Bone marrow (tissue), 2 donors: ENCODE measurements at places on chromosomes 2 and 18.
A peak's percentile ranks its signal among the peaks of the same experiment; 100 is the strongest.

DNA sequence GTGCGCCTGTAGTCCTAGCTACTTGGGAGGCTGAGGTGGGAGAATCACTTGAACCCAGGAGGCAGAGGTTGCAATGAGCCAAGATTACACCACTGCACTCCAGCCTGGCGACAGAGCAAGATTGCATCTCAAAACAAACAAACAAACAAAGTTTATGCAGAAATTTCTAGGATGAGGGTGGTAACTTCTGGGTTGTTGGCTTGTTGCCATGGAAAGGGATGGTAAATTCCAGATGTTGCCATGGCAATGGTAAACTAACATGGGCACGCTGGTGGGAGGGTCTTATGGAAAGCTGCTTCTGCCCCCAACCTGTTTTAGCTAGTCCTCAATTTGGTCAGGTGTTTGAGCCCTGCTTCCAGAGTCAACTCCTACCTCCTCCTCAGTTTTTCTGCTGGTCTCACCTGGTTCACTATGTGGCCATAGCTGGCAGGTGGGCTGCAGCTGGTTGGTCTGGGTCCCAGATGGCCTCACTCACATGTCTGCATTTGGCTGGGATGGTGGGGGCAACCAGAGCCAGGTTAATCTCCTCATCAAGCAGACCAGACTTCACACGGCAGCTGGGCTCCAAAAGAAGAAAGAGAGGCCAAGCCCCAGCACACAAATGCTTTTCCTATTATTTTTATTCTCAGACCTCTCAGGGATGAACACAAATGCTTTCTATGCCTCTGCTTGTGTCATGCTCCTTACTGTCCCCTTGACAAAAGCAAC is 26.6 kb upstream of the TEX44 start:
- DNase-seq, result no peak

GRCh38 chr2:33806041-33806440 is 206.9 kb upstream of the FAM98A start:
- DNase-seq, result no peak

- no peak for DNase-seq
Measured at GRCh38 chr2:159042115-159042850, 73.8 kb downstream of the TANC1 start.

- no peak for DNase-seq
Measured at GRCh38 chr2:15647622-15648590, 56.2 kb downstream of the DDX1 start.

DNA sequence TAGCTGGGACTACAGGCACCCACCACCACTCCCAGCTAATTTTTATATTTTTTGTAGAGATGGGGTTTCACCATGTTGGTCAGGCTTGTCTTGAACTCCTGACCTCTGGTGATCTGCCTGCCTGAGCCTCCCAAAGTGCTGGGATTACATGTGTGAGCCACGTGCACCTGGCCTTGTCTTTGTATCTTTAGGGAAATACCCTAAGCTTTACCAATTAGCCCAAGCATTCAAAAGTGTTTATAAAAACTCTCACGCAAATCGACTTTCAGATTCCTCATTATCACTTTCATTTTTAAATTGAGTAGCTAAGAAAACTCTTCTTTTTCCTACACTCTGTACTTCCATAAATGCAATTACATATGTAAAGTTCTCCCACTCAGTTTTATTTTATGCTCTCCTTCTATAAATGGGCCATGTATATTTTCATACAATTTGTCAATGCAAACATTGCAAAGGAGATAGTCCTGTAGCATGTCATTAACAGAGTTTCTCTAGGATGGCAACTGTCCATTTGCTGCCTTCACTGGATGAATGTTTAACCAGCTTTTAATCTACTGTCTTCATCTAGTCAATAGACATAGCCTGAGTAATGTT is 326.2 kb upstream of the LRATD1 start:
- DNase-seq, result no peak

DNA sequence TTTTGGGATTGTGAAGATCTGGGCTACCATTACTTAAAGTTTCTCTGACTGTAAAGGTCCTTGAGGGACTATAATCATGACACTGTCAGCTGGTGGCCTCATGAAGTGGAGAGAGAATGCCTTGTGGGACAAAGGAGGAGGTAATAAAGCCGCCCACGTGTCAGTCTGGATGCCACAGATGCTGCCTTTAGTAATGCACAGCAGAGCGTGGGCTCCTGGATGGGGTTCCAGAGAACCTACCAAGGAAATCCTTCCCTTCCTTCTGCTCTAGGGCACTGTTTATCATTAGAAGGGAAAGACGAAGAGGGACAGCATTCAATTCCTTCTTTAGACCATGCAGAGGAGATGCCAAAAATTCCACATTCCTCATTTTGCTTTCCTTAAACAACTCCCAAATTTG is 63.5 kb downstream of the COL5A2 start:
- no peak for DNase-seq

GRCh38 chr2:204027091-204027490 is 90.5 kb downstream of the ICOS start:
- peak; percentile 15 for DNase-seq

DNA sequence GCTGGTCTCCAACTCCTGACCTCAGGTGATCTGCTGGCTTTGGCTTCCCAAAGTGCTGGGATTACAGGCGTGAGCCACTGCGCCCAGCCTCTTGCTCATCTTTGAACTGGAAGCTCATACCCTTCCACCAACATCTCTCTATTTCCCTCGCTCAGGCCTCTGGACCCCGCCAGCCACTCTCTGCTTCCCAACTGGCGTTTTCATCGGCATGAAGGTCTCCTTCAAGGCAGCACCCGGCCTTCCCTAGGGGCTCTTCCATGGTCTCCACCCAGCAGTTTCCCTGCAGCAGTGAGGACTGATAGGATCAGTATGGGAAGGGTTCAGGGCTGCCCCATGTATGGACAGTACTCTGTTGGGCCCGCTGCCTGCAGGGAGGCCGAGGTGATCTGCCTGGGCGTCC is 65.8 kb upstream of the HS6ST1 start:
- no peak for DNase-seq

DNA sequence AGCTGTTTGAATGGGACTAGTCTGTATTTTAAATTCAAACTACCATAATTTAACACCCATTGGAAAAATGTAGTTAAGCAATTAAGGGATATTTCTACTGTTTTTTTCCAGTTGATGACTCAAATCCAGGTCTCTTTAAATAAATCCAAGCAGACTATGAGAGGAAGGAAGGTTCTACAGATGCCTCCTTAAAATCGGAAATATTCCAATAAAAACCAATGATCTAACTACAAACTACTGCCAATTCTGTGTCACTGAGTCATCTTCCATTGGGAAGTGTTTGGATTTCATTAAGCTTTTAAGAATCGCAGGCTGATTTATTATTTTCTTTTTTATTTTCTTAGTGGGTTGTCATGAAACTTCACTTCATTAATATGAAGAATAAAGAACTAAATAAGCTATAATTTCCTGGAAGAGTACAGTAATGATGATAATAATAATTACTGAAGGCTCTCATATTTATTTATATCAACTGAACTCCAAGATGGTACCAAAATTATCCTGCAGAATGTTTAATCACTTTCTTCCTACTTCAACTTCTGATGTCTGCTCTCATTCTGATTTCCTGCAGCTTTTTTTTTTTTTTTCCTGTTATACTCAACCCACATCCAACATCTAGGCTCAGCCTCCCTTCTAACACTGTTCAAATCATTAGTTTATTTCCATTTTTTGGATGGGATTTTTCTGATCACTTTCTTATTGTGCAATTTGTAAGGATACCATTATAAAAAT is 166.3 kb upstream of the FN1 start:
- no peak for DNase-seq

GRCh38 chr2:211793690-211794089 is 744.9 kb downstream of the ERBB4 start:
- no peak for DNase-seq

DNA sequence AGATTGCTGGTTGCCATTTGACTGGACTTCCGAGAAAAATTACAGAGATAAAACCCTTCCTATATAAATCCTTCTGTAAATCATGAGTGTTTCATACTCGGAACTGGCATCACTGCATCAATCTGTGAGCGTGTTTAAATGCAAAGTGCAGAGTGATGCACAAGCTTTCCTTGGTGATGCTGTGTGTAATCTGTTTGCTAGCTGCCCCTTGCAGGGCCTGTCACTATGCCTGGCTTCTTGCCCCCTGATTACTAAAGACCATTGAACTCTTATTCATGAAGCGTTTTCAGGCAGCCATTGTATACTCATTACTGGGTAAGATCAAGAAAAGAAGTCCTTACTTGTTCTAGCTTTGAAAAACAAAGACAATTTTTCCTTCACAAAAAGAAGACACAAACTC is 266.9 kb upstream of the FANCL start:
- DNase-seq, result no peak

GRCh38 chr18:44924785-44925499 is 244.3 kb downstream of the SETBP1 start:
- DNase-seq, result no peak

- DNase-seq, result no peak
Measured at GRCh38 chr18:55018602-55019001, 59.3 kb upstream of the CCDC68 start.

GRCh38 chr18:3044931-3045698 is 32.2 kb upstream of the LPIN2 start:
- DNase-seq, result peak; percentile 44

GRCh38 chr2:3581367-3582262 is 6.6 kb downstream of the RPS7 start:
- no peak for DNase-seq

- no peak for DNase-seq
Measured at GRCh38 chr18:12645751-12646203, 12.1 kb downstream of the SPIRE1 start.

GRCh38 chr2:131590896-131591295 is 63.2 kb downstream of the CCDC74A start:
- no peak for DNase-seq

GRCh38 chr2:74097574-74097973 is 50.1 kb downstream of the BOLA3 start:
- DNase-seq, result no peak

DNA sequence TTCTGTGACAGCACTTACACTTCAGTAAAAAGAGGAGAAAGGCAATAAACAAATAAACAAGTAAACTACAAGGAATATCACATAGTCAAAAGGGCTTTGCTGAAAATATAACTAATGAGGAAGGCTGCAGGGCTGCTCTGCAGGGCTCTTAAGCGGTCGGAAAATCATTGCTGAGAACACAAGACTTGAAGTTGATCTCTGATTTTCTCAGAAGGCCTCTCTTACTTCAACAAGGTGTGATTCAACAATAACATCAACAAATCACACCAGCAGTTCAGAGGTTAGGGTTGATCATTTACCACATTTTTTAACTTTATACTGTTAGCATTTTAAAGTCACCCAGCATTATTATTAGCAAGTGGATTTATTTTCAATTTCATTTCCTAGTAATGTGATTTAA is 215.6 kb downstream of the ARHGAP15 start:
- DNase-seq, result no peak

DNA sequence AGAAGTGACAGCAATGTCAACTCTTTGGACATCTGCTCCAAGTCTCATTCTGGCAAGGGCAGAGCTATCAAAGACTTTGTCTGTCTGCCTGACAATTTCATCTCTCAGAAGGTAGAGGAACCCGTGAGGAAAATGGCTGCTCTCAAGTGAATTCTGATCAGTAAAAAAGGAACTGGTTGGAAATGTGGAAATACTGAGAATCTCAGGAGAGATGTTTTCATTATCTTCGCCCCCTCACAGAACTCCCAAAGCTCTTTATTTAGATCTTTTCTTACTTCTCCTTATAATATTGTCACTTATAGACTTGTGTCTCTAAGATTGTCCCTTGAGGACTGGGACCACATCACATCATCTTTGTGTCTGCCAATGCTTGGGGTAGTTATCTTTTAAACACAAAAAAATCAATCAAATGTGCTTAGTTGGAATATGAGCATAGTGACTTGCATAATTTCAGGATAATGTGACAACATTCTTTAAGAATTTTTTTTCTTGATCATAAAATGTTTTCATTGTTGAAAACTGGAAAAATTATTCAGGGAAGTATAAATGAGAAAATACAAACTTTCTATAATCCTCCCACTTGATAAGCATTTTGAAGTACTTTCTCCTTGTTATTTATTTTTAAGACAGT is 68.2 kb upstream of the ITGB6 start:
- no peak for DNase-seq

DNA sequence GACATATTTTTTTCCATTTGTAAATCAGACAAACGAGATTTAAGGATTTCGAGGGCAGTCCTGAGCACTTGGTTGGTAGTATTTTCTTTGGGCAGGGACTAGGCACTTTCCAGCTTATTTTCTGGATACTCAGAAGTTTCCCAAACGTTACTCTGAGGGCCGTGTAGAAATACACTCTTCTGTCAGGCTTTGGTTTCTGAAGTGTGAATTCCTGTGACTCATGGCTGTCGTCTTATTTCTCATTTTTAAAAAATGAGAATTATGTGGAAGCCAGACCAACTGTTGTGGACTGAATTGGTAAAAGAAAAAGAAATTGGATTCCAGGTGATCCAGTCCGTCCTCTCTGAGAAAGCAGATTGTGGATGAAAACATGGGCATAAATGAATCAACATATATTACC is 658.6 kb upstream of the FANCL start:
- no peak for DNase-seq

DNA sequence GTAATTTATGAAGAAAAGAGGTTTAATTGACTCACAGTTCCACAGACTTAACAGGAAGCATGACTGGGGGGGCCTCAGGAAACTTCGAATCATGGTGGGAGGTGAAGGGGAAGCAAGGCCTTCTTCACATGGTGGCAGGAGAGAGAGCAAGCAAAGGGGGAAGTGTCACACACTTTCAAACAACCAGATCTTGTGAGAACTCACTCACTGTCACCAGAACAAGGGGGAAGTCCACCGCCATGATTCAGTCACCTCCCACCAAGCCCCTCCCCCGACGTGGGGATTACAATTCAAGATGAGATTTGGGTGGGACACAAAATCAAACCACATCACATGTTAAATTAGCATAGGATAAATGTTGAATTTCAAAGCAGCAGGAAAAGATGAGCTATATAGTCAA is 56.2 kb downstream of the STRADB start:
- DNase-seq, result no peak

GRCh38 chr2:226215902-226216503 is 583.6 kb downstream of the IRS1 start:
- DNase-seq, result peak; percentile 2

DNA sequence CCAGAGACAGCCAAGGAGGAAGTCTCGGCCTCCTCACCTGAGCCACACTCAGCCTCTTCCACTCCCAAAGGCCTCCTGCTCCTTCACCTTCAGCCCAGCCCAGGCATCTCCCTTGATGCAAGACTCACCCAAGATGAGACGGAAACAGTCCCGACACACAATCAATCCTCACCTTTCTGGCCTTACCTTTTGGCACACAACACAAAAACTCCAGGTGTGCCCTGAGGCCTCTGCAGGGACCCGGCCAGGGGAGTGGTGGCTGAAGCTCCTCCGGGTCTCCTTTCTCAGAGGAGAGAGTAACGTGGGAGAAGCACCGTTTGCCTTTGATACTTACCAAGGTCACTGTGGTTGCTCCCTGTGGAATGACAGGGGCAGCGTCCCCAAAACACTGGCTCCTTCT is 23.8 kb upstream of the EFHD1 start:
- no peak for DNase-seq

GRCh38 chr2:138782383-138782782 is 2.2 kb upstream of the NXPH2 start:
- DNase-seq, result no peak
